ENCODE measurements at places on chromosomes 12 and 14.
A peak's percentile ranks its signal among the peaks of the same experiment; 100 is the strongest.

DNA sequence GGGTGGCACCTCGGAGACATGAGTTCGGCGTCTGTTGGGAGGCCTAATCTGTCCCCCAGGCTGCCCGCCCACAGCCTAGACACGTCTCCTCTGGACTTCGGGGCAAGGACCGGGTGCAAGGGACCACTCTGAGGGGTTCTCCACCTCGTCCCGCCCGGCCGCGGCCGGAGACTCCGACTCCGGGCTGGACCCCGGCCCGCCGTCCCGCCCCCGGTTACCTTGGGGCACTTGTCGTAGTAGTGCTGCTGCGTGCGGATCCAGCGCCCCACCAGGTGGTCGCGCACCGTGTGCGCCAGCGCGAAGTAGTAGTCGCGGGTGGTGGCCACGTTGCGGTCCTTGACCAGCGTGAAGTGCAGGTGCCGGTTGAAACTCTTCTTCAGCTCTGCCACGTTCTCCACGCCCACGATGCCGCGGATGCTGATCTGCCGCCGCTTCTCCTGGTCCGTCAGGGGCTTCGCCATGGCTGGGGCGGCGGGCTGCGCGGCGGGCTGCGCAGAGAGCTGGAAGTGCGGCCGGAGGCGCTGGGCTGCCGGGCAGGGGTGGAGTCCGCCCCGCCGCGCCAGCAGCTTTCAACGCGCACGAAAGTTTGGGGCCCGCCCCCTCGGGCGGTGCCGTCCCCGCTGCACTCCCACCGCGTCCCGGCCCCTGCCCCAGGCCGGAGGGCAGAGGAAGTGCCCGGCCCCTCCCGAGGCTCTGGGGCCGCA is at the start of gene PYGL:
PYGL (minus strand) TSS at position 541 of the 704 bp plus-strand sequence; CDS start at position 461, 80 bp downstream.
- peak; percentile 70 for DNase-seq

DNA sequence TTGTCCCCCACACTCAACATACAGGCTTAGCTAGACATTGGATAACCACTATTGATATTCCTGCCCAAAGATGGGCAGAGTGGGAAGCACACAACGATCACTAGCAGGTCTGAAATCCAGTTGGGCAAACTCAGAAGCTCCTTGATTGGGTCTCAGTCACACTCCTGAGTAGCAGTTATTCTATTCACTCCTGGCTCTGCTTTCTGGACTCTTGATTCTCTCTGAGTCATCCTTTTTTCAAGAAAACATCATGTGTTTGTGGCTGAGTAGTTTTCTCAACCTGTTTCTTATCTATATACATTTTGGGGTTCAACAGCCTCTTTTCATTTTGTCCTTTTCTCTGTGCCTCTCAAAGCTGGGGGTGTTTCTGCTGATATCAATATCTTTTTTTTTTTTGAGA is 46.0 kb upstream of the MANSC4 start:
- no peak for DNase-seq

DNA sequence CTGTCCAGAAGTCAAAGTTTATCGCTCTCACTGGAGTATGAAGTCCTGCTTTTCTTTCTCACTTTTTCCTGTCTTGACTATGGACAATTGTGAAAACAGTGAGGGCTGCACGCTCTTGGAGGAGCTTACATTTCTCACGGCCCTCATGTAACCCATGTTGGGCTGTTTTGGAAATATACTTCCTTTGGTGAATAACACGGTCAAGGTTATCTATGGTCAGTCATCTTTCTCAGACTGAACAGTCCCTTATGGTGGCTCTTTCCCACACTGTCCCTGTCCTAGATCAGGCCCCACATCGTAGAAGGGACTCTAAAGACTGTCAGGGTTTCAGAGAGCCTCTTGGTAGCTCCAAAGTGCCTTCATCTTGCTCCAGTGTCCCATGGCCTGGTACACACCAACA is 7.2 kb downstream of the CCDC92 start:
- no peak for DNase-seq

- no peak for DNase-seq
These were observed 33.5 kb upstream of the ADGRD1 start for GRCh38 chr12:130920119-130920703.

- DNase-seq = no peak
These were observed 917.7 kb downstream of the DIO2 start for GRCh38 chr14:79293482-79294177.

- no peak for DNase-seq
These were observed 4.8 kb upstream of the LGMN start for GRCh38 chr14:92753250-92753649.

GRCh38 chr14:30921305-30921704 is 46.9 kb downstream of the COCH start:
- no peak for DNase-seq

DNA sequence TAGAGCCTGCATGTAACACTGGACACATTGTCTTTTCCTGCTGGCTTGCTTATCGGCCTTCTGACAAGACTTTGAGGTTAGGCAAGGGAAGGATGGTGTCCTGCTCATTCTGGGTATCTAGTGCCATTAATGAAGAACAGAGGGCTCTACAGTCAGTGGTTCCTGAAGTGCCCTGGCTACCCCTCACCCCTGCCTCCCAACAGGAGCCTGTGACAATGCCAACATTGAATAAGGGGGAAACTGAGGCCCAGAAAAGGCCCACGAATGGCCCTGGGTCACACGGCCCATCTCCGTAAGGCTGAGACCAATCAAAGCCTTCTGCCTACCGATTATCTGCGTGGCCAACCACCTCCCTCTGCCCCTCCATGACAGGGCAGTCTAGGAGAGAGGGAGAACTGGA is 2.1 kb downstream of the IFI27L2 start:
- DNase-seq = no peak

- DNase-seq = no peak
These were observed 309.7 kb downstream of the BMP4 start for GRCh38 chr14:53646925-53647324.

DNA sequence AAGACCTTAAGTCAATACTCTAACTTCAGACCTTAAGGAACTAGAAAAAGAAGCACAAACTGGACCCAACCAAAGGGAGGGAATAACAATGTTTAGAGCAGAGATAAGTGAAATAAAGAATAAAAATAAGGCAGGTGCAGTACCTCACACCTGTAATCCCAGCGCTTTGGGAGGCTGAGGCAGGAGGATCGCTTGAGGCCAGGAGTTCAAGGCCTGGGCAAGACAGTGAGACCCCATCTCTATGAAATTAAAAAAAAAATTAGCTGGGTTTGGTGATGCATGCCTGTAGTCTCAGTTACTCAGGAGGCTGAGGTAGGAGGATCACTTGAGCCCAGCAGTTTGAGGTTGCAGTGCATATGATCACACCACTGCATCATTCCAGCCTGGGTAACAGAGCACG is 9.1 kb downstream of the TFCP2 start:
- no peak for DNase-seq

DNA sequence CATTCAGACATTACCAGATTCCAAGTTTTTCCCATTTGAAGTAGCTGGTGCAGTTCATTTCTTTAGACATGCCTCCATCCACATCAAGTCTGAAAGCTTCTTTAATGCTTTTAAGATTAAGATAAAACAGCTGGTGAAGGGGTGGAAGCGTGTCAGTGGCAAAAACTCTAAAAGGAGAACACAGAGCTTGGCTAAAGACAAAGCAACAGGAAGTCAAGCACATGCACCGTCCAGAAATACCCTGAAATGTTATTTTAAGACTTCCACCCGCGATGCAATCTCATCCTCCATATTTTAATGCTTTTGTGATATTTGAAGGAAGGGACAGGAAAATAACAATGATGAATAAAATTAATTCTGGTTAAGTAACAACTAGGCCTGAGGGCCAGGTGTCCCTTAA is 31.8 kb downstream of the PPM1H start:
- DNase-seq = no peak

- no peak for DNase-seq
These were observed 2.0 kb downstream of the ATN1 start for GRCh38 chr12:6929466-6930452.

GRCh38 chr14:98599082-98599481 is 672.9 kb downstream of the BCL11B start:
- DNase-seq = no peak

DNA sequence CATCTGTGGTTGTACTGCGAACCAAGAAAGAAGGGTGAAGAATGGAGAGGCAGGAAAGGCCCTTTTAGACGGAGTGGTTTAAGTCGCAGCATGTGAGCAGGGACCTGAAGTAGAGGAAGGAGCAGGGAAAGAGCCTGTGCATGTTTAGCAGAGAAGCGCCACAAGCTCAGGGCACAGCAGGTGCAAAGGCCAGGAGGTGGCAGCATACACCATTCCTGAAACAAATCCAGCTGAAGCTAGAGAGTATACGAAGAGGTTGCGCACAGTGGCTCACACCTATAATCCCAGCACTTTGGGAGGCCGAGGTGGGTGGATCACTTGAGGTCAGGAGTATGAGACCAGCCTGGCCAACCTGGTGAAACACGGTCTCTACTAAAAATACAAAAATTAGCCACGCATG is 49.9 kb downstream of the HELB start:
- DNase-seq = peak; percentile 54

DNA sequence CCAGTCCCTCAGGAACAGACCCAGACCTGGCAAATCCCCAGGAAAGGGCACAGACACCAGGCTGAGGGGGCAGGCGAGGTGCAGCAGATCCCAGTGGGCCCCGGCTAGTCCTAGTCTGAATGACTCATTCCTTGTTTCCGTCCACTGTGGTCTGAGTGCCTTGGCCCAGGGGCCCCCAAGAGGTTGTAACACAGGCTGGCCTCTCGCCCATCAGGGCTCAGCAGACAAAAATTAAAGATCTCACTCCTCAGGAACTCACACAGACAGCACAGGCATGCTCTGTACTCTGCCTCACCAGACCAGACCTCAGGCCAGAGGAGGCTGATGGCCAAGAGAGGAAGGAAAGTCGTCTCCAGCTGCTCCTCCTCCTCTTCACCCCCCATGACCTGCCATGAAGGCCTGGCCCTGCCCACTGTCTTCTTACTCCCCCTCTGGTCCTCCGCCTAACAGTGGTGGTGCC is 7.7 kb upstream of the LTBP2 start:
- DNase-seq = no peak

- DNase-seq = no peak
These were observed 486.7 kb downstream of the VRK1 start for GRCh38 chr14:97283841-97284240.

DNA sequence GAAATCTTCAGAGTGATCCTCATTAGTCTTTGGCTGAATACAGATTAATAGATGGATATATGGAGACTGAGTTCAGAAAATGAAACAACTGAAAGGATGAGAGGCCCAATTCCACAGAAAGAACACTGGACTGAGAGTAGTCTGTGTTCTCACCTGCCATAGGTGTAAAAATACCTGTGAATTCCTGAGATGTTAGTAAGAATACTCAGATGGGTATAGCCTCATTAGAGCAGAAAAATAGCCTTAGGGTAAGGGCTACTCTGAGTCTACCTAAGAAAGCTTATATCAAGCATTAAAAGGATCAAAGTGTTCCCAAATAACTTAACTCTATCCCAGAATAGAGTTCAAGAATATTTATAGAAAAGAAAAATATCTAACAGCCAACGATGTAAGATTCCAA is 1510.3 kb upstream of the SEL1L start:
- no peak for DNase-seq

- DNase-seq = no peak
These were observed 76.8 kb downstream of the NUMB start for GRCh38 chr14:73381380-73382013.

DNA sequence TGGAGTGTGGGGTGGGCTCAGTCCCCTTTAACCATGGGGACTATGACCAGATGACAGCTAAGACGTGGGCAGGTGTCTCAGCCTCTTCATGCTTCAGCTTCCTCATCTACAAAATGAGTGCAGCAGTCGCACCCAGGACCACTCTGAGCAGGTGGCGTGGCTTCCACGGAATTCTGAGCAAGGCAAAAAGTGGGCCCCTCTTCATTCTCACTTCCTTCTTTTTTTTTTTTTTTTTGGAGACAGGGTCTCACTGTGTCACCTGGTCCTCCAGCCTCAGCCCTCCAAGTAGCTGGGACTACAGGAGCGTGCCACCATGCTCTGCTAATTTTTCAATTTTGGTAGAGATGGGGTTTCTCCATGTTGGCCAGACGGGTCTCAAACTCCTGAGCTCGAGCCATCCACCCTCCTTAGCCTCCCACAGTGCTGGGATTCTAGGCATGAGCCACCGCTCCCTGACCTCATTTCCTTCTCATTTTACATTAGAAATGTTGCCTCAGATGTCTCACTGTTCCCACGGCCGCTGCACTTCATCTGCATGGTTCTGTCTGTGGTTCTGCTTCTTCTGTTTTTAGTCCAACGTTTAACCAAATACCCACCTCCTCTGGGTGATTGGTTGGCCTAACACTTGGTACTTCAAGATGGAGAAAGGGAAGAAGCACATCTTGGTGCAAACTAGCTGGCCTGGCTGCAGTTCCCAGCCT is 41.3 kb upstream of the BCL7A start:
- peak; percentile 63 for DNase-seq

- no peak for DNase-seq
These were observed 106.0 kb downstream of the PELI2 start for GRCh38 chr14:56224229-56224628.

GRCh38 chr12:8903646-8904045 is 10.7 kb upstream of the PHC1 start:
- DNase-seq = no peak

GRCh38 chr14:90454041-90455000 is 57.5 kb downstream of the CALM1 start:
- peak; percentile 36 for DNase-seq

GRCh38 chr12:76878099-76878898 is 520 bp downstream of the CSRP2 start:
- DNase-seq = peak; percentile 22

GRCh38 chr14:47277703-47278102 is 397.7 kb downstream of the MDGA2 start:
- DNase-seq = no peak

DNA sequence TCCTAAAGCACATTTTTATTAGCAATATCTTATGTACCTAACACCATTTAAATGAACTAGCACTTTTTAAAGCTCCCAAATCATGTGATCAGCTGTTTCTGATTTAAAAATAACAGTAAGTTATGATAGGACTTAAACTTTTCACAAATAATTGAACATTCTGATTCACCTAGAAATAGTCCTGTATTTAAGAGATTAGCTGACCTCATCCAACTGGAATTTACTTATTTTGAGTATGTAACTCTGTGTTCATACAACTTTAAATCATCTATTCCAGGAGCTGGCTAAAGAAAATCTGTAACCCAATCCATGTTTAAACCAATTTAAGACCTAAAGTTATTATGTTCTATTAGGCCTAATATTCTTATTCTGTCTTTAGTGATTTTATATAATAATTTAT is 184.3 kb downstream of the CCDC91 start:
- no peak for DNase-seq

DNA sequence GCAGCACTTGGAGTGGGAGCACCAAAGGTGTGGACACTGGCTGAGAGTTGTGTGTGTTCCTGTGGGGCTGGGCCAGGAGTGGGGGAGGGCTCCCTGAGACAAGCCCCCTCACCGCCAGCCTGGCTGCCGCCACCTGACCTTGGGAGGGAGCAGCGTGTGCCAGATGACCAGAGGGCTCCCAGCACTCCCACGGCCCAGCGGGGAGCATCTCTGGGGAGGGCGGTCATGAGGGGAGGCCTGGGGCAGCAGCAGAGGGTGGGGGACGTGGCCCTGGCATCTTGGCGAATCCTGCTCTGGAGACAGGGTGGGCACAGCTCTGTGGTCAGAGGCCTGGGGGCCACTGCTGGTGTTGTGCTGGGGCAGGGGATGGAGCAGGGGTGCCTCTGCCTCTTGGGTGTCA is 10.7 kb downstream of the CEP170B start:
- DNase-seq = no peak

Measured in GM12865 (cell line).